ENCODE measurements at places on chromosomes 2 and 18.

GRCh38 chr2:241632478-241633325, 4.3 kb downstream of the THAP4 start:
- no peak for DNase-seq

DNA sequence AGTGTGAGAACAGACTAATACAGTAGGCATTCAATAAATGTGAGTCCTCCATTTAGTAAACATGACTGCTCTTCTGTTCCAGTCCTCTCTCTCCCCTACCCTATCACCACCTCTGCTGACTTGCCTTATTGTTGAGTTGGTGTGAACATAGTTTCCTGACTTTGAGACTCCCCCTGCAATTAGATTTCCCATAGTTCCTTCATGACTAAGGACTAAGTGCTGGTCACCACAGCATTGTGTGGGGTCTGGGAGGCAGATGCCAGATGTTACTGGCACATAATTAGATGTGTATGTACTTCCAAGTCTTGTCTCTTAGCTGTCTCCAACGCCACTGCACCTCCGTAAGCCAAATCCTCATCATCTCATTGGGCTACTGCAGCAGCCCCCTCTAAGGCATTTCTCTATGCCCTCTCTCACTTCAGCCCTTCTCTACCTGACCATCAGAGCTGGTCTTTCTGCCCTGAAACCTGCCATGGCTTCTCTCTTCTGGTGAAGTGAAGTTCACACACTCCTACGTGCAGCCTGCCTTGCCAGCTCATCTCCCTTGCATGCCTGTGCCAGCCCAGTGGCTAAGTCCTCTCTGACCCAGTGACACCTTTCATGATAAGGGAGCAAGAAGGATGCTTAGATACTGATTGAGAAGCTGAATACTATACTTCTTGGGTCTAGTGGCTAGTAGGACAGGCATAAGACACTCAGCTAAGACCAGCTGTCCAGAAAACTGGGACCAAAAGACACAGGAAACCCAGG, 81.6 kb upstream of the ALPP start:
- DNase-seq: no peak

DNA sequence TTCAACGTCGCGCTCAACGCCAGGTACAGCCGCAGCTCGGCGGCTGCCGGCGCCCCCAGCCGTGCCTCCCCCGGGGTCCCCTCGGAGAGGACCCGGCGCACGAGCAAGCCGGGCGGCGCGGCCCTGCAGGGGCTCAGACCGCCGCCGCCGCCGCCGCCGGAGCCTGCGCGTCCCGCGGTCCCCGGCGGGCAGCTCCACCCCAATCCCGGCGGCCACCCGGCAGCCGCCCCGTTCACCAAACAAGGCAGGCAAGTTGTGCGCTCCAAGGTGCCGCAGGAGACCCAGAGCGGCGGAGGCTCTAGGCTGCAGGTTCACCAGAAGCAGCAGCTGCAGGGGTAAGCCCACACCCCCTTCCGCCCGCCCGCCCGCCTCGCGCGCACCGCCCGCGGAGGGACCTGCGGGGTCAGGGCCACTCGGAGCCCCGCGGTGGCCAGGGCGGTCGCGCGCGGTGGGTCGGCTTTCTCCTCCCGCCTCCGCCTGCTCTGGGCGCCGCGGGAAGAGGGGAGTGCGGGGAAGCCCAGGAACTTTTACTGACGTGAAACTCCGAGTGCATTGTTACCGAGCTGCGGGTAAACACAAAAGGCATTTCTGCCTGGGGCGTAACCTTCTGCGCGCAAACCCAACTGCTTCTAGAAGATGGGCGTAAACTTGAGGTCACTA, 861 bp downstream of the LTBP1 start:
- DNase-seq: peak; percentile 15

GRCh38 chr2:215917953-215918620, 95.3 kb downstream of the MREG start:
- DNase-seq: no peak

GRCh38 chr2:57549642-57550102, 496.9 kb upstream of the VRK2 start:
- DNase-seq: no peak

Measured in stimulated activated CD4-positive, alpha-beta T cell treated with anti-CD3 and anti-CD28 coated beads, Interleukin-4, amount 100 ng/mL, for 1 hour (primary cell).